CD4-positive, alpha-beta T cell treated with Interleukin-12 subunit alpha and Interleukin-12 subunit beta, for 1 hour (primary cell): ENCODE measurements at places on chromosomes 13 and 19.
A peak's percentile ranks its signal among the peaks of the same experiment; 100 is the strongest.

DNA sequence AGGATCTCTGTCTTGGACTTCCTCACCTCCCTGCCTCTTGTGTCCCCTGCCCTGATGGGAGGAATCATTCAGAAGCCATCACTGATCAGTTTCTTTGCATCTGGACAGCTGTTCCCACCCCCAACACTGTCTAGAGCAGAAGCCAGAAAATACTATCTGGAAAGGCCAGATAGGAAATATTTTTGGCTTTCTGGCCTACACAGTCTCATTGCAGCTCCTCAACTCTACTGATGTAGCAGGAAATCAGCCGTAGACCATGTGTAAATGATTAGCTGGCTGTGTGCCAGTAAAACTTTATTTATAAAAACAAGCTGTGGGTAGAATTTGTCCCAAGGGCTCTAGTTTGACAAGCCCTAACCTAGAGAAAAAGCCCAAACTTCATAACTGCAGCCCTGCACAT is 5.6 kb downstream of the SIGLEC7 start:
- DNase-seq, result no peak

DNA sequence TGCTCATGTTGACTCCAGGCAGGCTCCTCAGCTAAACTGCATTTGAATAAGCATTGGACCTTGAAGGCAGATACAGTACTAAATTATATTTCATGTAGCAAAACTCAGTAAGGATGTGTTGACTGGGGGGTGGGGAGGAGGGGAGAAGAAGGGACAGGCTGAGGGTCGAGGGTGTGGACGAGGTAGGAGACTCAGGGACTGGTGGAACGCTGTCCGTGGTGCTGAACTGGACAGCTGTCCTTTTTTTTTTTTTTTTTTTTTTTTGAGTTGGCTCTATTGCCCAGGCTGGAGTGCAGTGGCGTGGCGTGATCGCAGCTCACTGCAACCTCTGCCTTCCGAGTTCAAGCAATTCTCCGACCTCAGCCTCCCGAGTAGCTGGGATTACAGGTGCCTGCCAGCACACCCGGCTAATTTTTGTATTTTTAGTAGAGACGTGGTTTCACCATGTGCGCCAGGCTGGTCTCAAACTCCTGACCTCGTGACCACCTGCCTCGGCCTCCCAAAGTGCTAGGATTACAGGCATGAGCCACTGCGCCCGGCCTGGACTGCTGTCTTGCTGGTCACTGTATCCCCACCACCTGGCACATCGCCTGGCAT is 33.2 kb upstream of the CASP14 start:
- DNase-seq, result no peak

GRCh38 chr19:49502866-49503581 is 6.8 kb downstream of the RPS11 start:
- DNase-seq, result peak; percentile 76

DNA sequence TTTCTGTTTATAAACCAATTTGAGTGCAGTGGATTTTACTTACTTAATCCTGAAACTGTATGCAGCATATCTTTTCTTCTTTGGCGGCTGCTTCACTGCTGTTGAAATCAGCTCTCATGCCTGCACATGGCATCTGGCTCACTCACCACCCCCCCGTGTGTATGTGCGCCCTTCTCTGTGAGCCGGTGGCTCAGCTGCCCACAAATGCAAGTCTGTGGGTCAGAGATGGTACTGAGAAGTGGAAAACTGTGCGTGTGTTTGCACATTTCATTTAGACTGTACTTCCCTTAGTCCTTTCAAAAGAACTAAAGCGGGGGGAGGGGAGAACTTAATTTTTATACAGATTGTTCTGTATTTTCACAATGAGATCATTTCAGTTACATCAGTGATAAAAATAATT is 307.6 kb downstream of the SHISA2 start:
- no peak for DNase-seq

GRCh38 chr13:60000081-60000480 is 163.6 kb downstream of the DIAPH3 start:
- DNase-seq, result no peak

- DNase-seq, result no peak
Measured at GRCh38 chr13:23680845-23681669, 110.8 kb downstream of the TNFRSF19 start.

DNA sequence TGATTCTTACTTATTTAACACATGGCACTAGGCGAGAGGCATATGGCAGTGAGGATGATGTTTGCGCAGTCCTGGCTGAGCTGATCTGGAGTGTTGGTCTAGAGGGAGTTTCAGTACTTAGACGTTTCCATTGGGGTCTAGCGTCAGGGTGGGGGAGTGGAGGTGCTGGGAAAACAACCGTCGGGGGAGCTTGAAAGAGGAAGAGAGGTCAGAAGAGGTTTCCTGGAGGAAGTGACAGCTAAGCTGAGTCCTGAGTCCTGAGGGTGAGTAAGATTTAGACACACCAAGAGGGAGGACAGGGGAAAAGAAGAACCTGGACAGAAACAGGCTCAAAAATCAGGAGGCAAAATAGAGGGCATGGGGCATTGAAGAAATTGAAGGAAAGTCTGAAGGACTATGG is 81.4 kb downstream of the ALOX5AP start:
- no peak for DNase-seq

DNA sequence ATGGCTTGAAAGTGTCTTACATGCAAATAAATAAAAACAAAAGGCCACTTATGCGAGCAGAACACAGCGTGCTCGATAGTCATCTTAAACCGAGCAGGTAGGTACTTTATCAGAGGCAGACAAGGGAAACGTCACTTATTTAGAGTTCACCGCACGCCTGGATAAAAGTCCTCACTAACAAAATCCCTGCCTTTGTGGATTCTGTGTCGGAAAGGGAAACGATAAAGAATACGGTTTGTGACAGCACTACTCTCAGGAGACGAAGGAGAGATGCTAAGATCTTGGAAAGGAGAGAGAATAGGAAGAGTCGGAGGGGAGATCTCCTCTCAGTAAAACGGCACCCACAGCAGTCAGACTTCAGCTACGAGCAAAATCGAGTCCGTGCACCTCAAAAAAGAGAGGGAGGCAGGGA is 581 bp downstream of the RCBTB1 start:
- DNase-seq, result no peak

DNA sequence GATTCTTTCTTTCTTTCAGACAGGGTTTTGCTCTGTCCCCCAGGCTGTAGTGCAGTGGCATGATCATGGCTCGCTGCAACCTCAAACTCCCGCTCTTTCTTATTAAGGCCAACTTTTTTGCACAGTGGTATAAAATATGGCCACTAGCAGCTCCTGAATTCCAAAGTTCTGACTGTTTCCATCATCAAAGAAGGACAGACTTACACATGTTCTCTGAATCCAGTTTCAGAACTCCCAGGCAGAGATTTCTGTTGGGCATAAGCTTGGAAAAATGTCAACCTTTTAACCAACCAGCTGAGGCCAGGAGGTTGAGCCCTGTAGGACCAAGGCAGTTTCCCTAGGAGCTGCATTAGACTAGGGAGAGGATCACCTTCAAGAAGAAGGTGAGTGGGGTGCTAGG is 184.1 kb downstream of the HS6ST3 start:
- no peak for DNase-seq
